Neural crest cell (in vitro differentiated cells): ENCODE measurements at places on chromosomes 1 and 21.
A peak's percentile ranks its signal among the peaks of the same experiment; 100 is the strongest.

DNA sequence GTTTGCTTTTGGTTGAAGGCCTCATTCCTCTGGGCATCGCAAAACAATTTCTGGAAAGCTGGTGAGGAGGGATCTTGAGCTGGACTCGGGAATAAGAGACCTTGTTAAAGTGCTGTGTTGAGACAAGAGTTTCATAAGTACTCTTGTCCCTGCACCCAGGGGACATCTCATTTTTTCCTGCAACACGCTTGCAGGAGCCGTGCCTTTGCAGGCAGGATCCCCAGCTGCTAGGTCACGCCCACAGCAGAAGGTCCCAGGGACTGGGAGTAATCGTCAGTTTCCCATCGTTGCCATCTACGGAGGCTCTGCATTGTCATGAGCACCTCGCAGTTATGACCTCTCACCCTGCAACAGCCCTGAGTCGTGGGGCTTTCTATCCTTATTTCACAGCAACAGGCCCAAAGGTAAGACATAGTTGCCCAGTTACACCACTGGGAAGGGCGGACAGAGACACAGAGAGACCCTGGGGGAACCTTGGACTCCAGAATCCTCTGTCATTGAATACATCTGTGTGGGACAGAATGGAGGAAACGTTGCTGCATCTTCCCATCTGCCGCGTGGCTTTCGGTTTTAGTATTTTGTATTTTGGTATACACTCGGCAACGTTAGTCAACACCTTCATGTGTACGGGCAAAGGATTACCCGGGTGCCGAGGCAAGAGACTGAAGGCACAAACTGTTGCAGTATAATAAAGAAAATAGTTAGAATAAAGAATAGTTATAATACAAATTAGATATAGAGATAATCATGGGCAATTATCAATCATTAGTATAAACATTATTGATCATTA is 60.4 kb upstream of the DMRTB1 start:
- no peak for DNase-seq

GRCh38 chr1:203140743-203141520 is 13.4 kb downstream of the ADORA1 start:
- no peak for DNase-seq

GRCh38 chr1:150498342-150498741 is 9.6 kb upstream of the ECM1 start:
- DNase-seq: no peak

GRCh38 chr1:220887520-220888416 is 8.5 kb downstream of the HLX start:
- DNase-seq: no peak

GRCh38 chr1:205356440-205357139 is at the start of gene KLHDC8A:
TSS of gene KLHDC8A (minus strand) at chr1:205356922. CDS start at chr1:205343604, 13,318 bp downstream.
- peak; percentile 23 for DNase-seq

DNA sequence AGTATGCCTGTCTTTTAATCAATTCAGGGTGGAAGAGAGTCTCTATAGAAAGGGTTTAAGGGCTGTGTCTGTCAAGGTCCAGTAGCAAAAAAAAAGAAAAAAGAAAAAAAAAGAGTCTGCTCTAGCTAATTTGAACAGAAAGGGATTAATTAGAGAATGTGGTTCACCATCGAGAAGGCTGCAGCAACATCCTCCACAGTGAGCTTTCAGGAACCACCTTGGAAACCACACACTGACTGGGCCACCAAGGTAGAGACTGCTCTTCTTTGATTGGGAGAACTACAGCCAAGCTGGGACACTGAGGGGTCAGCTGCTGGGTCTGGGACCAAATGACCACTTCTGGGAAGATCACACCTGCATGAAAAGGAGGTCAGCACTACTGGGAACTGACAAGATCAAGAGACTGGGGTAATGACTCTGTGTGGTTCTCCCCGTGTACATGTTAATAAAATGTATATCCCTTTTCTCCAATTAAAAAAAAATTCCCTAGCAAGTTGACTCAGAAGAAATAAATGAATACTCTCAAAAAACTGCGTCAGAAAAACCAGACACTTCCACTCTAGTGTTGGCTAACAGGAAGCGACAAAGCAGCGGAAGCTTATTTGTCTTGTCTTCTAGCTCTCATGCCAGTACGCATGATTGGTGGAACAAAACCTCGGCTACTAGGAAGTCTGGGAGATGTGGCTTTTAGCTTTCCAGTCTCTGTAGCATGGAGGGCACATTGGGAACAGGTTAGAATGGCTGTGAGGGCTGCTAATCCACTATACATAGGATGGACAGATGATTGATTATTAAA is 60.0 kb upstream of the IVNS1ABP start:
- no peak for DNase-seq

DNA sequence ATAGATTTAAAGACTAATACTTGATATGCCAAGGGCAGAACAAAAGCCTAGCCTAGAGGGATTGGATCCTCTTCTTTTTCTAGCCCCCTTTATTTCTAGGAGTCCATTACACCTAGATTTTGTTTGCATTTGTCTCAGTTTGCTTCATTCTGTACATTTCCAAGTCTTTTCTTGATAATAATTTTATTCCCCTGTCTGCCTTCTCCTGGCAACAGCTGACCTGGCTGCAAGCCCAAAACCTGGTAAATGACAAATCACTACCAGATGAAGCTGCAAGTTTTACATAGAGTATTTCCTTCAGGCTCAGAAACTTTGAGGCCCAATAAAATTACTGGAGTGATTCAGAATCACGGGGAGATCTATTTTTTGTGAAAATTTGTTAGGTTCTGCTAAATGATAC is 36.5 kb upstream of the LHX8 start:
- no peak for DNase-seq

DNA sequence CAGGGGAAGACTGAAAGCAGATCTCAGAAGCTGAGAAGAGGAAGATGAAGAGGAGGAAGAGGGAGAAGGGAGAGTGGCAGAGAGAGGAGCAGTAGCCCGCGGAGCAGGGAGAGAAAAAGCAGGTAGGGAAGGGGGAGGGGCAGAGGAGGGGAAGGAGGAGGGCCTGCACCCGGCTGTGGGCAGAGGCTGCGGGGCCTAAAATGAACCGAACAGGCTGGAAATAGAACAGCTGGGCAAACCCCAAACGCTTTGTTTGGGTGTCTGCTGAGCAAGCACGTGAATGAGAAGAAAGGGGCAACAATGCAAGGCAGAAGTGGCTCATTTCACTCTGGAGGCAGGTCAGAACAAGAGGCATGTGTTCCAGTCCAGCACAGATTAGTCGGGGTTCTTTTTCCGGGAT is 33.5 kb downstream of the KCNC4 start:
- DNase-seq: no peak

GRCh38 chr1:20725189-20726117 is 7.0 kb downstream of the SH2D5 start:
- DNase-seq: no peak

GRCh38 chr1:33714421-33714820 is 149.5 kb upstream of the HMGB4 start:
- no peak for DNase-seq

GRCh38 chr1:193348091-193348768 is 161.8 kb upstream of the B3GALT2 start:
- DNase-seq: no peak

DNA sequence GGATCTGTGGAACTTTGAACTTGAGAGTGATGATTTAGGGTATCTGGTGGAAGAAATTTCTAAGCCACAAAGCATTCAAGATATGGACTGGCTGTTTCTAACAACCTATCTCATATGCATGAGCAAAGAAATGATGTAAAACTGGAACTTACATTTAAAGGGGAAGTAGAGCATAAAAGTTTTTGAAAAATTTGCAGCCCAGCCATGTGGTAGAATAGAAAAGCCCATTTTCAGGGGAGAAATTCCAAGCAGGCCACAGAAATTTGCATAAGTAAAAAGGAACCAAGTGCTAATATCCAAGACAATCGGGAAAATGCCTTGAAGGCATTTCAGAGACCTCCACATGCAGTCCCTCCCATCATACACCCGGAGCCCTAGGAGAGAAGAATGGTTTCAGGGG is 15.7 kb downstream of the RIIAD1 start:
- DNase-seq: no peak

GRCh38 chr1:172272087-172272486 is 148.4 kb upstream of the C1orf105 start:
- DNase-seq: no peak

- no peak for DNase-seq
These were observed 94.1 kb upstream of the CASZ1 start for GRCh38 chr1:10890491-10891071.

DNA sequence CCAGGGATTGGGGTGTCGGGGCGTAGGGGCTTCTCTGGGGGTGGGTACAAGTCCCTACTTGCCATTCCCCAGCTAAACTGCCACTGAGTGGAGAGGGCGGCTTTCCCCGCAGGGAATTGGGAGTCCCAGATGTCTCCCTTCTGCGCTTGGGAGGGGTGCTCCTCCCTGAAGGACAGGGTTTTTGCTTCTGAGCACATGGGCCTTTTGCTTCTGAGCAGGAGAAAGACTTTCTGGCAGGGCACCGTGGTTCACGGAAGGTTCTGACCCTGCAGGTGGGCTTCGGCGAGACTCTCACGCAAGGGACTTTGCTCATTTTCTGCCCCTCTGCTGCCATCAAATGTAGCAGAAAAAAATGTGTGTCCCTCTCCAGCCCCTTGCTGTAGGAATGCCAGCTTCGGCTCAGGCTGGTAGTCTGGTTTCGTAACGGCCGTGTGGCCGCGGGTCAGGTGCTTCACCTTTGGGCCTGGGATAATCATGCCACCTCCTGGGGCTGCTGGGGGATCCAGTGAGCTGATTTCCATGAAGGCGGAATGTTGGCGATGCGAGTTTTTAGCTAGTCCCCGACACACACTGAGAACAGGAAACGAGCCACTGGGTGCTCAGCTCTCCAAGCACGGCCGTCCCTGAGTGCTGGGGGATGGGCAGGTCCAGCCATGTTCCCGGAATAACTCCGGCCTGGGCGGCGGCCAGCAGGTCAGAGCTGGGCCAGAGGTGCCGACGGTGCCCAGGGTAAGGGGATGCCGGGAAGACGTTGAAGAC is 364.0 kb downstream of the CAMTA1 start:
- no peak for DNase-seq

GRCh38 chr1:56473582-56474270 is 105.6 kb downstream of the PLPP3 start:
- no peak for DNase-seq

GRCh38 chr1:95742591-95743089 is 508.6 kb downstream of the RWDD3 start:
- DNase-seq: no peak

- DNase-seq: no peak
These were observed 191.4 kb downstream of the TM2D1 start for GRCh38 chr1:61533546-61533945.

GRCh38 chr1:35557118-35557610 is at the start of gene KIAA0319L:
TSS of gene KIAA0319L (minus strand) at chr1:35557403. CDS start at chr1:35554491, 2,912 bp downstream.
- DNase-seq: peak; percentile 78

DNA sequence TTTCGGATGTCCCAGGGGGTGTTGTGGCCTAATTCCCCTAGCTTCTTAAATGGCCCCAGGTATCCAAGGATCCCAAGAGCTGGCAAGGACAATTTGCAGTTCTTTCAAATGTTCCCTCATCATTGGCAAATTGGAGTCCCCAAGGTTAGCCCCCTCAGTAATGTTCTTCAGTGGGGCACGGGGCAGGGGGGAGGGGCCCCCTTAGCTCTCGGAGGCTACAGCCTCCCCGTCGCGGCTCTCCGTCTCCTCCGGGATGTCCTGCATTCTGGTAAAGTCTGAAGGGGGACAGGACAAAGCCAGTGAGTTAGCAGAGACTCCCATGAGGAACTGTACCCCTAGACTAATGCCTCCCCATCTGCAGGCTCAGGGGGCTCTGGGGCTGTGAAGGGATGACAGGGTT is 6.3 kb downstream of the RXFP4 start:
- DNase-seq: no peak

DNA sequence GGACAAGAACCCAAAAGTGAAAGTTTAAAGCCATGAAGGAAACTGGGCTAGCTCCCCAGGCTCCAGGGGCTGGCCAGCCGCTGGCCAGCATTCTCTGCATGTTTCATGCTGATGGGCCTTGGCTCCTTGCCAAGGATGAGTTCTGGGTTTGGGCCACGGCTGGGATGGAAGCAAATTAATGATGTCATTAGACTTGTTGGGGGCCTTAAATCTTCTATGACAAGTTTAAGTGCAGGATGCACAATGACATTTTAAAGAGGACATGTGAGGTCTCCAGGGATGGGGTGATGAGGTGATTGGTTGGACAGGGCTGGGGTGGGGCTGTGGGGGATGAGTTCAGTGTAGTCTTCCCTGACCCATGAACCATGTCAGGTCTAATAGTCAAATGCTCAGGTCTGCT is 199.6 kb downstream of the TRABD2B start:
- no peak for DNase-seq

DNA sequence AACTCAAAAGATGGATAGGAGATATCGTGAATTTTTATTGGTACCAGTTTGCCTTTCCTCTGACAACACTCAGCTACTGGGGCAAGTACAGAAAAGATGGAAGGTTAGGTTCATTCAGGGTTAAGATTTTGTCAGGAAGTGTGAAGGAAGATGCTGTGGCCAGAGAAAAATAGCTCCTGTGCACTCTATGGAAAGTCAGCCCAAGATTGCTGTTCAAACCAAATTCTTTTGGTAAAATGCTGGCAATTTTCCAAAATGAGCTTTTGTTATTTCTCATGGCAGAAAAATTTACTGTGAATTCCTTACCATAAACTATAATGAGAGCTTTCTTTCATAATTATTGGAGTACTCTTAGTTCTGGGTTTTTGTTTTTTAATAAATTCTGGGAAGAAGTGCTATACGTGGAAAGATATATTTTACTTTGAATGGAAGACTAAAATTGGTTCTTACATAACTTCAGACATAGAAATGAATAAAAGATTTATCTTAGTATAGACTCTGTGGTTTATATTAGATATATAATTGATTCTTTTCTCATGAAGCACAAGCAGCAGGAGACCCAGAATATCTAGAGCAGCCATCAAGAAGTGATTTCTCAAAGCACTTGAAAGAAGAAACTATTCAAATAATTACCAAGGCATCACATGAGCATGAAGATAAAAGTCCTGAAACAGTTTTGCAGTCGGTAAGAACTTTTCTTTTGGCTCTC is 112.2 kb downstream of the USP25 start:
- DNase-seq: no peak

- no peak for DNase-seq
These were observed 251.1 kb upstream of the ADGRL2 start for GRCh38 chr1:81549588-81550127.

- peak; percentile 35 for DNase-seq
These were observed 735 bp downstream of the NBL1 start for GRCh38 chr1:19644681-19645410.

GRCh38 chr1:178899402-178899801 is 28.5 kb upstream of the ANGPTL1 start:
- no peak for DNase-seq

GRCh38 chr1:41322835-41323234 is 38.4 kb upstream of the FOXO6 start:
- no peak for DNase-seq
